ENCODE measurements at places on chromosomes 4 and X.

DNA sequence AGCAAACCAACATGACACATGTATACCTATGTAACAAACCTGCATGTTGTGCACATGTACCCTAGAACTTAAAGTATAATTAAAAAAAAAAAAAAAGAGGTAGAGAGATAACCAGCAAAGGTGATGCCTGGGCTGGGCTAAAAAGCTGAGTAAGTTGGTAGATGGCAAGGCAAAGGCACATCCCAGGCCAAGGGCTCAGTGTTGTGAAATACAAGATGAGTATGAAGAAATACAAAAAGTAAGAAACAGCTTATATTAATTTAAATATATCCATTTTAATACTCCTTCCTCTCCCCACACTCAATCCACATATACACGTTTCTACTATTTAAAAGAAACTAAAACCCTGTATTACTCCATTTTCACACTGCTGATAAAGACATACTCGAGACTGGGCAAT is 25.8 kb downstream of the TEC start:
- DNase-seq = no peak

- DNase-seq = no peak
Observed at GRCh38 chr4:156420623-156421022, 467.0 kb upstream of the CTSO start.

GRCh38 chr4:71524756-71525155 is 185.9 kb downstream of the SLC4A4 start:
- DNase-seq = no peak

DNA sequence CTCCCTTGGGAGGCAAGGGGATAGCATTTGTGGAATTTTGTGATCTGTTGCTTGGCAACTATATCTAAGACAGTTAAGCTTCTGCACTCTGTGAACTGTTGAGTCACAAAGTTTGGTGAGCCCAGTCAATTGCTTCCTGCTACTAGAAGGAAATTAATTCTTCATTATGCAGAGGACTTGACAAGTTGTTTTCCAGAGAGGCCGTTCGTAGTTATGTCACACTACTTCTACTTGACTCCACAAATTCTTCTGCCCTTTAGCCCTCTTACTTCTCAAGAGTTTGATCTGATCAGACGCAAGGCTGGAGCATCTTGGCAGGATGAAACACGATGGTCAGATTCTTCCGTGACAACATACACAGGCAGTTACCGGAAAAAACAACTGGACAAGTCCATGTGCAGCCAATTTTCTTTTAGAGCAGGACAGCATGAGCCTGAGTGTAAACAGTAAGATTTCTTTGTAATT is at the start of gene C4orf51:
C4orf51 (plus strand) TSS at position 156 of the 465 bp plus-strand sequence; CDS start at position 214, 58 bp downstream.
- DNase-seq = peak; percentile 86

GRCh38 chr4:958314-958665 is 15.1 kb downstream of the DGKQ start:
- DNase-seq = no peak

- DNase-seq = no peak
Observed at GRCh38 chrX:83326539-83326938, 181.6 kb upstream of the POU3F4 start.

DNA sequence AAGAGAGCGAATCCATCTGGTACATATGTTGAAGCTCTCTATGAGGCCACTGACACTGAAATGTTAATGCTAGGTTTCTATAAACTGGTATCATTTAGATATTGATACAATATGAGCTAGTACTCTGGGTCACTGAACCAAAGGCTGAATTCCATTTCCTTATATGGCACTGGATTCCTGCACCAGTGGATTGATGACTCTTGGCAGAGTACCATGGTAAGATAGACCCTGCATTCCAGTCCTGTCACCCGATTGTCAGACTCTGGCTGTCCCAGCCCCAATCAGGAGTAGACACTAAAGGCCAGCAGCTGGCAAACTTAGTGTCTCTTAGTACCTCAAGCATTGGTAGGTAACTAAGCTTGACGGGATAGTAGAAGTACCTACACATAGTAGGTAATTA is 44.0 kb upstream of the EOLA2 start:
- DNase-seq = no peak

DNA sequence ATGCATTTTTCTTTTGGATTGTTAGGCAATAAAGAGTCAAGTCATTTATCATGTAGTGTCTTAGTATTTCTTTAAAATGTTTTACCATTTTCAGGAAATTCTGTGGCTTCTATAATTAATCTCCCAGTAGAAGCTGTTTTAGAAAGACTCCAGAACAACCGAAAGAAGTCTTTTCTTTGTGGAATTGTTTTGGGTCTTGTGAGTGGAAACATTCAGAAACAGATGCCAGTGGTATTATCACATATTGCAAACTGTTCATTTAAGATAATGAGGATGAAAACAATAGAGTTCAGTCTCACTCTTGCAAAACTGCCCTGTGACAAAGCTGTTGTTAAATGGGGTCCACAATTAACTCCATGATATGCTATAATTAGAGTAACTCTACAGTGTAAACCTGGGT is 211.2 kb upstream of the KIT start:
- no peak for DNase-seq

- DNase-seq = no peak
Observed at GRCh38 chr4:106801386-106801785, 234.7 kb downstream of the DKK2 start.

DNA sequence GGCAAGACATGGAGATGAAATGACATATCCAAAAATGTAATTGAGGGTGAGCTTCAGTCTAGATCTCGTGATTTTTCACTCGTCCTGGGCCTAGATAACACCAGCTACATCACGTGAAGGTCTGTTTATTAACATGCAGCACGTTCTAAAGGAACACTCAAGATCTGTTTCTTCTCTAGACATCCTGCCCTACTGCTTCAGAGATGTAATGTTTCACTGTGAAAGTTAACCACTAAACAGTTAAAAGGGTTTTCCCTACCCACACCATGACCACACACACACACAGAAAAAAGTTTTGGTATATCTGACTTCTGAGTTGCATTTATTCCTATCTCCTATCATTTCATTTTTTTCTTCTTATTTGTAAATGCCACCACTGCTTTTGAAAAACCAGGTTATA is 52.3 kb upstream of the SMIM31 start:
- DNase-seq = no peak

GRCh38 chr4:40946652-40947051 is 196.9 kb downstream of the NSUN7 start:
- no peak for DNase-seq

GRCh38 chrX:81414630-81415029 is 212.7 kb downstream of the SH3BGRL start:
- DNase-seq = peak; percentile 3

- no peak for DNase-seq
Observed at GRCh38 chr4:6221851-6222760, 21.8 kb upstream of the JAKMIP1 start.

GRCh38 chr4:184671101-184671500 is 21.6 kb downstream of the PRIMPOL start:
- no peak for DNase-seq

DNA sequence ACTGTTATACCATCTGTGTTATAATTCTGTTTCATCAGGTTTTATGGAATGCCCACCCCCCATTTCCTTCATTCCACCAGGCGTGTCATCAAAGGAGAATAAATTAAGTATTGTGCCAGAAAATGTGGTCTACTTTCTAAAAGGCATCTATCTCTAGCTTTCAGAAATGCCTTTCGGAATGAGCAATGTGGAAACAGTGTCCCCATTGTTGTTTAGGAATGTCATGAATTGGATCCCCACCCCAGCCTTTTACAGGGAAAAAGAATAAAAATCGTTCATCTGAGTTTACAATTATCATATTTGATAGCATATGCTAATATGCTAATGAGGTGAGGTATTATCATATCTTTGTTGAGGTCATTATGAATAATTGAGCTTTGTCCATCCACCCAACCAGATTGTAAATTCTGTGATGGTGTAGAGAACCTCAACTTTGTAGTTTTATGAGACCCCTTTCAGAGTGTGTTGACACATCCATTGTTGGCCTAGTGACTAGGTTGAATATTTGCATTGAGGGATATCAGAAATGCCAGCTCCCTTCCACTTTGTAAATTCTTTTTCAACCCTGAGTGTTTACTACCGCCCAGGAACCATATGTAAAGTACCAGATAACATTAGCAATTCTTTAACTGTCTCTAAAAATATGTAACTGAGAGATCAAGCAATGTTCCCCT is 56.2 kb upstream of the CCDC160 start:
- DNase-seq = no peak

DNA sequence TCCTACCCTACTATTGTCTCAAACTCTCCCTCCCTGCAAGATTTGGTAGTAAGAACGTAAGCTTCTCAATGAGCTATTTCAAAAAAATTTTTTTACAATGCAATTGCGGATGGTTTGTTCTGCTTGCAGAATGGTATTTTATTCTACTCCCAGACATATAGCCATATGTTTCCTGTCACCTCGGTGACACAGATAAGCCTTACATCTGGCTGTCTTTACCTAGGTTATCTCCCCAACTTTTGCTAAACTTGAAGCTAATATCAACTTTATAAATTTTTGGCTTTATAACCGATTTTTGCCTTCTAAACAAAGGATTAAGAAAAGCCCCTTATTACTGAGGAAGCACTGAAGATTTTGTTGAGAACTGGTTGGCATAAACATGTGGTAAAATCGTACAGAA is 331.5 kb downstream of the TENM3 start:
- no peak for DNase-seq

- peak; percentile 67 for DNase-seq
Observed at GRCh38 chr4:153222707-153223426, 18.6 kb downstream of the TRIM2 start.

DNA sequence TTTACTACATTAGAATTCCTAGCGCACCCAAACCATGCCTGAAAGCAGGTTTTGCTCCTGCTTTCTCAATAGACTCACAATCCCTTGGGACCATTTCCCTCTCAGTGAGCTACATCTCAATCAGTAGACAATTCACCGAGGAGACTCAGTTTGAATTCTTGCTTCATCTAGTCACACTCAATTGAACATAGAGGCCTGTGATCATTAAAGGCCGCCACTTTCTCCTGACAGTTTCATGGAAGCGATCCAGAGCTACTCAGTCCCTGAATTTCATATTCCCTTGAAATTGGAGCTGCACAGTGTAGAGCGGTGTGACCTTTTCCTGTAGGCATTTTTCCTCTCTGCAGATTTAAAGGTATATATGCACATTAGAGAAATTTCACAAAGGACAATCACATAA is 193.9 kb upstream of the SPOCK3 start:
- DNase-seq = peak; percentile 0

DNA sequence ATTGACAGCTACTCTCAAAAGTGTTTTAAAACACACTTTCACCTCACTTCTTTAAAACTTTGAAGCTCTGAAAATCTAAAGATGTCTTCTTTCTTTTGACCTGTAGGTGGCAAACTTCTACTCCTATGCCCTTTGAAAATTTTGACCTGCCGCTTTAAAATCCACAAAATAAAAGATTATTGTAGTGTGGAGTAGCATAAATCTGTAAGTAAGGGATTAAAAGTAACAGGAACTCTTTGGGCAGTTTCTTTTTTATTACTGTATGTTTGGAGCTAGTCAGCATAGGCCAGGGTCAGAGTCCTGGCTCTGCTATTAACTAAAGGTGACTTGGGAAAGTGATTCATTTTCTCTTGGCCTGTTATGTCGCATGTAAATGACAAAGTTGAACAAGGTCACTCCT is 25.5 kb downstream of the BBS12 start:
- peak; percentile 55 for DNase-seq

GRCh38 chrX:22467571-22467970 is 194.9 kb downstream of the CBLL2 start:
- DNase-seq = no peak

GRCh38 chrX:71298119-71298518 is 3.4 kb upstream of the ITGB1BP2 start:
- DNase-seq = no peak

GRCh38 chr4:84647312-84647884 is 64.5 kb downstream of the CDS1 start:
- no peak for DNase-seq
